PC-3 (cell line): ENCODE measurements at places on chromosomes 12 and 14. TPM values are rescaled to one million over a fixed set of nuclear protein-coding genes. Genes with fewer than 3 reads are reported as not detected.

Gene C14orf39
- total RNA-seq: 0.17 and 0.47 TPM in 2 replicates

Gene FAM186B
- 0.80 and 1.1 TPM in 2 replicates for total RNA-seq

Gene APOF
- not detected in 2 replicates for total RNA-seq

Gene DEGS2
- 1.6 and 5.4 TPM in 2 replicates for total RNA-seq

Gene LRFN5
- not detected in 2 replicates for total RNA-seq

Gene IL22
- total RNA-seq: not detected in 2 replicates

Gene RNASE1
- 0.23 and 0.51 TPM in 2 replicates for total RNA-seq

Gene OR6C2
- total RNA-seq: not detected in 2 replicates

Gene DNAH10
- total RNA-seq: 0.15 and 0.17 TPM in 2 replicates

Gene PMCH
- not detected in 2 replicates for total RNA-seq

Gene LRRC43
- 0.66 TPM in 1 of 2 replicates, not detected in the other for total RNA-seq

Gene LARP4
- total RNA-seq: 35.1 and 39.1 TPM in 2 replicates

Gene PTHLH
- 383 and 414 TPM in 2 replicates for total RNA-seq

Gene TAS2R31
- 0.55 and 0.75 TPM in 2 replicates for total RNA-seq

Gene C1QL4
- 5.3 and 6.9 TPM in 2 replicates for total RNA-seq

Gene TAS2R14
- 1.6 and 1.8 TPM in 2 replicates for total RNA-seq

Gene CCDC197
- total RNA-seq: not detected in 2 replicates

Gene KLHL33
- 0.17 TPM in 1 of 2 replicates, not detected in the other for total RNA-seq

Gene RASSF8
- 51.2 and 87.8 TPM in 2 replicates for total RNA-seq

Gene ZNF84
- total RNA-seq: 3.2 and 12.9 TPM in 2 replicates
